ENCODE measurements at places on chromosomes 3 and 15.

DNA sequence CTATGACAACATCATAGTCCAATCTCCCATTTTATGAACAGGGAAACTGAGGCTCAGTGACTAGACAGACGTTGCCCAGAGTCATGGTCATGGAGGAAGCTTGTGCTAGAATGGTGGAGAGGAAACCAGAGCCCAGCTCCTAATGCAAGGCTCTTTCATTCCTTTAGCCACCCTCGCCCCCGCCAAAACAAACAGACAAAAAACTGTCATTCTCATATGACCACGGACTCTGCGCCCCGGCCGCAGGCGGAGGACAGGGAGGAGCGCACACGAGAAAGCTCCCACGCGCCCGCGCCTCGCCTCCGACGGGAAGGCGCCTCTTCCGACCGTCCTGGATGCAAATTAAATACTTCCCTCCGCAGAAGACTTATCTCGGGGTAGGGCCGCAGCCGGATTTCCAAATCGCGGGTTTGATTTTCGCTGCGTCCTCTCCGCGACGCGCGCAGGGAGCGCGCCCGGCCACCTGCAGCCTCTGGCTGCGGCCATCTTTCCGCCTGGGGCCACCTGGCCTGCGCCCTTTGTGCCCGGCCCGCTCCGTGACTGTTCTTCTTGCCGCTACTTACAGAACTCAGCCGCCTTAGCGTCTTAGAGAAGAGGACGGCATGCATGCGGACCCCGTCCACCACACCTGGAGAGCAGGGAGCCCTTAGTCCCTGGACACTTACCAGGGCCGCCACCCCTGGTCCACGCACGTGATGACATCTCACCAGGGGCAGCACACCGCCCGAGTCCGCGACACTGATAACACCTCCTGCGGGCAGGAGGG lies 670 bp upstream of the ATP13A3 start:
- DNase-seq = no peak

DNA sequence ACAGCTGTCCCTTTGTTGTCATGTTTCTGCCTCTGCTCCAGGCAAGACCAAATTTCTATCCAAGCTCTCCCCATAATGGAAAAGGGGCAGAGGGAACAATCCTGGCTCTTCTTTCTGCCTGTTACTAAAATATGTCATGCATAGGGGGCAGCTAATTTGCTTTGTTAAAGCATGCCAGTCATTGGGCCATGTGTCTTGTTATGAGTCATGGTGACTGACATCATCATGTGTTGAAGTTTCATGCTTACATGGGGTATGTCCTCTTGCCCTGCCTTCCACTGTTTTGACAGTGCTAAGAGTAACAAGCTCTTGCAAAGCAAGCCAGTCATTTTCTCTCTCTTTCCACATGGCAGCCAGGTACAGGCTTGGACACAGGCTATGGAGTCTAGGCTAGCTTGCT lies 268.9 kb downstream of the GABRB3 start:
- DNase-seq = no peak

DNA sequence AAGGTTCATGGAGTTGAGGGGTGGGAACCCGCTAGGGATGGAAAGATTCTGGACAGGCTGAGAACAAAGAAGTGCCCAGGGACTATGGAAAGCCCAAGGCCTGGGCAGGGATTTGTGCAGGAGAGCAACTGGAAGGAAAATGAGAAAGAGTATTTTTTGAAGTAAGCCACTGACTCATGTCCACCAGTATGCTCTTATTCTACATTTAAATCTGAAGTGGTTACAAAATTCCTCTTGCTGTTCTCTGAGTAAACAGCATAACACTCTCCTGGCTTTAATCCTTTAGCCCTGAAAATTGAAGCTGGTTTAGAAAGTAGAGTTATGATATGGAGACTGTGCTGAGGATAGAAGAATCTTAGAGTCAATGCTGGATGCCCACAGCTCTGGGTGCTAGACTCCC lies 165.2 kb downstream of the ISL2 start:
- no peak for DNase-seq

DNA sequence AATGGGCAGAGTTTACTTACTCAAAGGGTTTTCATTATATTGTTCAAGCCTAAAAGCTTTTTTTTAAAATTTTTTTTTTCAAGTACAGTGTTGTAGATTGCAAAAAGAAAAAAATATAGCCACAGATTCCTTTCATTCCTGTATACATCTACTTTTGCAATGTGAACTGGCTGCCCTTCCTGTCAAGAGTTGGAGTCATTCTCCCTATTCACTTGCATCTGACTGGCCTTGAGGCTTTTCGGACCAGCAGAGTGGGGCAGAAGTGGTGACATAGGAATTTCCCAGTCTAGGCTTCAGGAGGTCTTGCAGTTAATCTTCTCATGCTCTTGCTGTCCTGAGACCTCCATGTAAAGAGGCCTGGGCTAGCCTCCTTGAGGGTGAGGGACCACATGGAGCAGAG lies 218.3 kb upstream of the CFAP20DC start:
- DNase-seq = no peak

GRCh38 chr3:72536206-72536877 lies 311.9 kb downstream of the SHQ1 start:
- DNase-seq = no peak

DNA sequence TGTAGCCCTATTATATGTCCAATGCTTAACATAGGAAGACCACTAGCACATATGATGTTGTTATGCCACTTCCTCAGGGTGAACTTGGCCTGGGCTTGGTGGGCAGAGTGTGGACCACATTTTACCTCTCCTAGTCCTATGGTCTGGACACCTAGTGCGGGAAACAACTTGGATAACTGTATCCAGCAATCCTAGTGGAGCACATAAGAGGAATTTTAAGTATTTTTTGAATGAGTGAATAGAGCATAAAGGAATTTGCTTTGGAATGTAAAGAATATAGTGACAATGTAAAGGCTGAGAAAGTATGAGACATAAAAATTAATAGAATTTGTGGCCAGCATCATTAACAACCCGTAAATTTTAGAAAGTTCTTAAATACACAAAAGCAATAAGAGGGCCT lies 528.9 kb downstream of the IGSF11 start:
- no peak for DNase-seq

- DNase-seq = no peak
These were observed 1.5 kb downstream of the TMOD2 start for GRCh38 chr15:51752888-51753287.

DNA sequence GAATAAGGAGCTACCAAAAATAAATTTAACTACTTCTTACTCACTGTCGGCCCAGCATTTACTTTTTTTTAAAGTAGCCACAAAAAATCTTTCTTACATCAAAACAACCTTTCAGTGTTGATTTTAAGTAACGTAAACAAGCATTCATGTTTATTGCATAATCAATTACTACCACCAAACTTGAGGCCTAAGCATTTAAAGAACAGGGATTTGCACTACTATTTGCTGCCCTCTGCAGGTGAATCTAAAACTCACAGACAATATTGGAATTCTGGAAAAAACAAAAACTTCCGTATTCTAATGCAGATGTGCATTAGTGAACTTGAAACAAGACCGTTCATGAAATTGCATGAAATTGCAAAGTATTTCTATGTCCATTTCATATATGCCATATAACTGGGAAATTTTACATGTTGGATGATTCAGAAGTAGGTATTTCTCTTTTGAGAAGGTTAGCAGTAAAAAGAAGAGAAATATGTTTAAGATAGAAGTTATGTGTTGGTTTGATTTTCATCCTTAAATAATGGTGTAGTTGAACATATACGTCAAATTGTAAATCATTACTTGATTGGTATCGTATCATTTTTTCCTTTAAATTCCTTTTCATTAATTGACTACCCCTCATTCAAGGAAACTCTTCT lies 55.6 kb downstream of the CGGBP1 start:
- DNase-seq = no peak

DNA sequence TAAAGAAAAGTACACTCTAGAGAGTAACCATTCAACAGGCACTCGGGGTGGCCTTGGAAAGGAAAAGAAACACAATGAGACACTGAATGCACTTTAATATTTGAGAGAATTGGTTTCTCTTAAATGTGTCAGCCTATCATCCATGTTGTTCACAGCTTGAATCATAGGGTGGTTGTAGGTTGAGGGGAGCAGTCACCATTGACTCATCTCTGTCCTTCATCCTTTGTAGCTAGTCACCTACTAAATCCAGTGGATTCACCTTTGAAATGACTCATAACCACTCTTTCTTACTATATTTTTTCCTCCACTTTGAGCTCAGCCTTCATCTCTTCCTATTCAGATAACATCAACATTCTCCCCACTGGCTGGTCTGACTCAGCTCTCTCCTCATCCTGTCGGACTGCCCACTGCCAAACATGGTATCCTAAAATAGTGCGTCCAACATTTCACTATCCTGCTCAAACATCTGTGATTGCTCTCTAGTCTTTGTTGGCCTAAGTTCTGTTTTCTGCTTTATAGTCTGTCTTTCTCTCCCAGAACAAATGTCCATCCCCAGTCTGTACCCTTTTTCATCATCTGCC lies 182.7 kb upstream of the GADL1 start:
- DNase-seq = no peak

GRCh38 chr3:61890167-61890566 lies 328.8 kb downstream of the PTPRG start:
- DNase-seq = no peak

DNA sequence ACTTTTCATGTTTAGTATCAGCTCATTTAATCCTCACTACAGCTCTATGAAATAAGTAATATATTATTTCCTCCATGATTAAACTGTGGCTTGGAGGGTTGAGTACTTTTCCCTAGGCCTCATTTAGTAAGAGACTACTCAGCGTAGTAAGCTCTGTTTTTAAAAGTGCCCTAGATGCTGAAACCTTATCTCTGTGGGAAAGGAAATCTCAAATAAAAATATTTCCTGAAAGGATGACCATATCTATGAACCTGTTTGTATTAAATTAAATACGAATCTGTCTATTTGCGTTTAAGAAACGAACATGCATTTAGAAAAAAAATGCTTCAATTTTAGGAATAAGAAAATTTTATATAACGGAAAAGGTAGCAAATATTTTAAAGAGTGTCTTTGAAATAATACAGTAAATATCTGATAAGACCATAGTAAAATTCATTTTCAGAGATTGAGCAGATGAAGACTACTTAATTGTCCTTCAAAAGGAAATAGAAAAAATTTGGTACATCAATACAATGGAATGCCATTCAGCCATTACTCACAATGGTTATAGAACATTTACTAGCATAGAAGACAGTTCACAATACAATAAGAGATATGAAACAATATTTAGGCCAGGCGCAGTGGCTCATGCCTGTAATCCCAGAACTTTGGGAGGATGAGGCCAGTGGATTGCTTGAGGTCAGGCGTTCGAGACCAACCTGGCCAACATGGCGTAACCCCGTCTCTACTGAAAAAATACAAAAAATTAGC lies 56.2 kb downstream of the ATG7 start:
- no peak for DNase-seq

- no peak for DNase-seq
These were observed 760.1 kb upstream of the NECTIN3 start for GRCh38 chr3:110311541-110311940.

GRCh38 chr3:189988854-189989253 lies 131.8 kb downstream of the P3H2 start:
- no peak for DNase-seq

GRCh38 chr15:101781928-101782327 lies 21.4 kb upstream of the OR4F6 start:
- DNase-seq = no peak

- DNase-seq = no peak
These were observed 56.6 kb upstream of the APEH start for GRCh38 chr3:49617390-49618013.

GRCh38 chr3:183815951-183816475 lies 9.4 kb downstream of the MAP6D1 start:
- DNase-seq = no peak

- no peak for DNase-seq
These were observed 103.0 kb upstream of the NAALADL2 start for GRCh38 chr3:174755833-174756829.

DNA sequence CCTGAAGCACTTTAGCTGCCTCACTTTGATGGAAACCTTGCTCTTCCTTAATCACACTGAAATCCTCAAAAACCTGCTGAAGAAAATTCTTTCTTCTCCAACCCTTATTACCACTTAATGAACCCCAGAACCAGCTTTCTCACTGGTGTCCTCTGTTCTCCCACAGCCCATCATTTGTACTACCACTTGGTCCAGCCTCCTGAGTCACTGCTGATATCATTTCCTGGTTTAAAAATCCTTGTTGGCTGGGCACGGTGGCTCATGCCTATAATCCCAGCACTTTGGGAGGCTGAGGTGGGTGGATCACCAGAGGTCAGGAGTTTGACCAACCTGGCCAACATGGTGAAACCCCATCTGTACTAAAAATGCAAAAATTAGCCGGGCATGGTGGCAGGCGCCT lies 418.6 kb upstream of the KCNMB2 start:
- no peak for DNase-seq

GRCh38 chr15:99564221-99565048 lies 1.3 kb upstream of the MEF2A start:
- DNase-seq = no peak

- no peak for DNase-seq
These were observed 55.9 kb upstream of the MEF2A start for GRCh38 chr15:99509686-99510461.

GRCh38 chr3:197520311-197521276 lies 35.2 kb downstream of the BDH1 start:
- DNase-seq = no peak

GRCh38 chr3:80682235-80682634 lies 914.4 kb upstream of the ROBO1 start:
- DNase-seq = no peak

DNA sequence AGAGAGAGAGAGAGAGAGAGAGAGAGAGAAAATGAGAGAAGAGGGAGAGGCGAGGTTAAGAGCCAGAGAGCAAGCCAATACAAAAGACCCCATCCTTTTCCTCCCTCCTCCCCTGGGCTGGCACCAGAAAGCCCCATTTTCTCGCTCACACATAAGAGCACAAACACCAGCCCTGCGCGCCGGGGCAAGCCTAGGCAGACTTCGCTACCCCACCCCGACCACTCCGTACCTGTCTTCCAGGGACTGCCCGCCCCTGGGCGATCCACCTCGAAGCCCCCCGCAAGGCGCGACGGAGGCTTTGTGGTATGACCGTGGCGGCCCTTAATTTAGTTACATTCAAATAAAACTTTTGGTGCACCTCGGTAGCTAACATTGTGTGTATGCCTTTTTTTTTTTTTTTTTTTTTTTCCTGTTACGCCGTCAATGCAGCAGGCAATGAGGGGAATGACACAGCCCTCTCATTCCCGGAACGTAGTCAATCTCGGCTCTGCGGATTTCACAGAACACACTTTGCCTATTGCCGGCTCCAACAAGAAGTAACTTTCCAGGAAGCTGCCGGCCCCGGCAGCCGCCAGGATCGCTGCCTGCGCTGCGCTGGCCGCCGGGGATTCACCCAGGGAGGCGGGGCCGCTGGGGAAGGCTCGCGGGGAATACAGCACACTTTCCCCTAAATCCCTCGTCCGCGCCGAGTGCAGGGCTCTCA lies 7.7 kb downstream of the BCL6 start:
- no peak for DNase-seq
